Stimulated activated CD8-positive, alpha-beta memory T cell treated with anti-CD3 and anti-CD28 coated beads, Interleukin-2, amount 100 ng/mL, for 1 hour (primary cell): ENCODE measurements at places on chromosomes 12 and 14.

DNA sequence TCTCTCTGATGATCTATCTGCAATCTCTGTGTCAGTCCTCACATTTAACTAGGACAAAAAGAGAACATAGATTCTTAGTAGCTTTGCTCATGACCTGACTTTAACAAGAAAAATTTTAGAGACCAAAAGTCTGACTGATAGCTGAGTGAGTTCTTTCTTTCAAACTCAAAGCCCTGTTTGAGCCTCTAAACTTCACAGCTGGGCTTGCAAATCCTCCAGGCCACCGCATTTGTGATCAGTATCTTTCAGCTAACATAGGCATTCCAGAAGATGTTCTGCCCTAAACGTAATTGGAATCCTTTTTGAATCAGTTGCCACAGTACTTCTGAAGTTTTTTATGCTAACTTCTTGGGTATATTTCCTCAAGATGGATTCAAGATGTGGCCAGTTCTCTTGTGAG, 459.0 kb downstream of the DPF3 start:
- no peak for DNase-seq

- DNase-seq: no peak
These were observed 688 bp upstream of the NECAP1 start for GRCh38 chr12:8081251-8081920.

GRCh38 chr12:54338698-54339296, 13.9 kb downstream of the COPZ1 start:
- DNase-seq: no peak

- DNase-seq: no peak
These were observed 1.7 kb downstream of the IRAK3 start for GRCh38 chr12:66190519-66191370.

- no peak for DNase-seq
These were observed 1.5 kb downstream of the BMAL2 start for GRCh38 chr12:27334042-27334720.

- DNase-seq: no peak
These were observed 45.9 kb upstream of the CTDSP2 start for GRCh38 chr12:57892232-57892972.

- DNase-seq: no peak
These were observed 5.9 kb downstream of the ATG2B start for GRCh38 chr14:96357216-96357615.

- DNase-seq: no peak
These were observed 535.0 kb downstream of the FOXG1 start for GRCh38 chr14:29301571-29301970.

- no peak for DNase-seq
These were observed 520.9 kb downstream of the BCL11B start for GRCh38 chr14:98751110-98751509.

GRCh38 chr12:48280572-48280971, 70.1 kb downstream of the ZNF641 start:
- DNase-seq: no peak

DNA sequence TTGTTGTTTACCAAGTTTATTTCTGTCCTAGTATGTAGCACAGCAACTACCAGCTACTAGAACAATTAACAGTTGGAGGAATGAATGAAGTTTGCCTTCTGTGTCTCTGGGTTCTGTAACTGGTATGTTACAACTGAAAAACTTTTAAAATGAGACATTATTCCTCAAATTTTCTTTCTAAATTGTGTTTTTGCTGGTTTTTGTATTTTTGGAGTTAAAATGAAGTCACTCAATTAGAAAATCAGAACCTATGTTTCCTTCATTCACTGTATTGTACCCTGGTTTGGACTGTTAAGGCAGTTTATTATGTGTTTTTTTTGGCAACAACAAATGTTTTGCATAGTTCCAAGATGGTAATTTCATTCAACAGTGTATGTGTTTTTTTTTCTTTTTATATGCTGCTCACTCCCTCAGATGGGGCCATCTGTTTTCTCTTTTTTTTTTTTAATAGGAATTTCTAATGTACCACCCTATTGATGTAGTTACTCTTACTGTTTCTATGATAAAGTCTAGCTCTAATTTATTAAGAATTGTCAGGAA, 30.2 kb upstream of the EVL start:
- DNase-seq: no peak
